Sigmoid colon (tissue), 7 donors: ENCODE measurements at places on chromosomes 7 and 10. TPM values are rescaled to one million over a fixed set of nuclear protein-coding genes. Genes with fewer than 3 reads are reported as not detected.

- H3K27ac ChIP-seq = no peak overlapping the region
- no peaks in the 10 kb centered on the region for H3K36me3 ChIP-seq
- DNase-seq = peak; percentile 63
- peaks cover 15% of the 10 kb centered on the region for H3K4me1 ChIP-seq
- H3K4me3 ChIP-seq = no peak overlapping the region
Measured at GRCh38 chr7:170551-171363, 21.6 kb upstream of the FAM20C start.

- no peak overlapping the region for H3K4me3 ChIP-seq
- no peaks in the 10 kb centered on the region for H3K27me3 ChIP-seq
- DNase-seq = no peak
- no peaks in the 10 kb centered on the region for H3K4me1 ChIP-seq
- no peaks in the 10 kb centered on the region for H3K36me3 ChIP-seq
- H3K27ac ChIP-seq = no peak overlapping the region
Measured at GRCh38 chr10:43125881-43126731, 12.1 kb upstream of the CSGALNACT2 start.

GRCh38 chr10:49596836-49597235 lies 13.3 kb upstream of the SLC18A3 start:
- no peaks in the 10 kb centered on the region for H3K36me3 ChIP-seq
- H3K27me3 ChIP-seq = no peaks in the 10 kb centered on the region
- no peak overlapping the region for H3K27ac ChIP-seq

DNA sequence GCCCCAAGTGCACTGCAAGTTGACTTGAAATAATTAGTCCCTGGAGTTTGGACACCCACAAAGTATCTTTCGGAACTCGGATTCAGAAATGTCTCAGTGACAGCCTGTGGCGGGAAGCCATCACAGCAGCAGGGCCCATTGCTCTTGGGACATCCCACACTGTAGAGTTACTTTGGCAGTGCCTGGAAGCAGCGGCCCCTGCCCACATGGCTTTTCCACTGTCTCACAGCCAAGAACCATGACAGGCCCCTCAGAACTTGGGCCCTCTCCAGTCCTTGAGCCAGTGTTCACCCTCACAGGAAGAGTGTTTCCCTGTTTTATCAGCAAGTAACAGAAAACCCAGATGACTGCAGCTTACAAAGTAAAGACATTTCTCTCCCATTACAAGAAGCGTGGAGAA lies 477.0 kb upstream of the GALNT17 start:
- DNase-seq = no peak
- no peak overlapping the region for H3K4me3 ChIP-seq
- no peak overlapping the region for H3K27ac ChIP-seq
- H3K27me3 ChIP-seq = no peaks in the 10 kb centered on the region
- H3K36me3 ChIP-seq = no peaks in the 10 kb centered on the region
- no peaks in the 10 kb centered on the region for H3K4me1 ChIP-seq

DNA sequence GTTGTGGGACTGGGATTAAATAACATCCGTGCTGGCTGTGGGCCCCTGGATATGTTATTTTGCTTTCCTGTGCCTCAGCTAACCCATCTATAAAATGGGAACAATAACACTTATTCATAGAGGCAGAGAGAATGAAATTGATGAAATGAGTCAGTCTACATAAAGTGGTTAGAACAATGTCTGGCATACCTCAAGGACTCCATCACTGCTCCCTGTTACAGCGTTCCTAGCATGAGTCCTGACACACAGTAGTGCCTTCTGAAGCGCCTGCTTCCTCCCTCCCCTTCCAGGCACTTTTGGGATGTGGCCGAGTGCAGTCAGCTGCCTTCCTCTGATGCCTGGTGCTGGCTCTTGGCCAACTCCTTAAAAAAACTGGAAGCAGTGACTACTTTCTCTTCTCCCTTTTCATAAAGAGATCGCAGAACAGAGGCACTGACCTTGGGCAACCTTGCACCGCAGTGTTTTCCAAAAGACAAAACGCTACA lies 108.4 kb upstream of the ZMIZ1 start:
- H3K36me3 ChIP-seq = no peaks in the 10 kb centered on the region
- peaks cover 43% of the 10 kb centered on the region for H3K4me1 ChIP-seq
- peak; percentile 96 for DNase-seq
- no peaks in the 10 kb centered on the region for H3K27me3 ChIP-seq
- no peak overlapping the region for H3K4me3 ChIP-seq

CNTNAP2 gene
- 0.69 TPM for polyA plus RNA-seq

HYAL4 gene
- polyA plus RNA-seq = 0.09 TPM
